Activated effector memory CD4-positive, alpha-beta T cell treated with Interleukin-2 at 50 U/mL for 16 hours (primary cell): ENCODE measurements at places on chromosomes 11 and 22.

DNA sequence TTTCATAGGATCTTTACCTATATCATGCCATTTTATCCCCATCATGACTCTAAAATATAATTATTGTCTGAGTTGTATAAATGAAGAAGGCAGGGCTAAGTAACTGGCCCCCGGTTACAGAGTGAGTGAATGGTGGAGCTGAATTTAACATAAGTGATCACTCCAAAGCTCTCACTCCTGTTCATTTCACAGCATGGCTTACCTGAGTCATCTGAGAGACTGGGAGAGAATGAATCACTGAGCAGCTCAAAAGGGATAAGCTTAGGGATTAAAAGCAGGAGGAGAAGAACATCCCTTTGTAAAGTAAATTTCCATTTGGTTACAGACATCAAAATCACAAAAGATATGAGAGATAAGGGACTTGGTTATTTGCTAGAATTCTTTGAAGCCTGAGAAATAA lies 294.0 kb upstream of the CTSC start:
- no peak for DNase-seq

- DNase-seq, result no peak
These were observed 1.7 kb upstream of the MUC5B start for GRCh38 chr11:1220941-1221721.

GRCh38 chr11:115522302-115522701 lies 18.1 kb upstream of the CADM1 start:
- DNase-seq, result no peak

DNA sequence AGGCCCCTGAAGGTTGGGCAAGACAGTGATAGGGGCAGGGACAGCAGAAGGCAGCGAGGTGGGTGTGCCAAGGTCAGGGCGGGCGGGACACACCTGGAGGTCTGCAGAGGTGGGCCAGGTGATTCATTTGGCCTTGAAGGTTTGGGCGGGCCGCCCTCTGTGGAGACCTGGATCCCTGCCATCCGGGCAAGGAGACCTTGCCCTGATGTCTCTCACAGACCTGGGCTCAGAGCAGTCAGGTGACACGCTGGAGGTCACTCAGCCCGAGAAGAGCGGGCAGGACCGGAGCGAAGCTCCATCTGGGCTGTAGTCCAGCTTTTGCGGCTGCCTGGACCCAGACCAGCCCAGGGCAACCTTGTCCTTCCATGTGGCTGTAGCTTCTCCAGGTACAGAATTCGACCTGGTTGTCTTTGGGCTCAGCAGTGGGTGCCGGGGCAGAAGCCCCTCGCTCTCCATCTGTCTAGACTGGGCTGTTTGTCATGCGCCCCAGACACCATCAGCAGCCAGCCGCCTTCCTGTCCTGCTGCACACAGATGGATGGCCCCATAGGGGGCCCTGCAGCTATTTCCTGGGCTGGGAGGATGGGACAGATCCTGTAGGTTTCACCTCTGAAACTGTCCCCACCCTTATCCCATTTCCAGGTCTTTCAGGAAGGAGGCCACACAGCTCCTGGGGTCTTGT lies 3.1 kb downstream of the MRGPRG start:
- DNase-seq, result no peak

- no peak for DNase-seq
These were observed 282.3 kb downstream of the TTC28 start for GRCh38 chr22:28397306-28397705.

- DNase-seq, result no peak
These were observed 9.7 kb upstream of the MALAT1 start for GRCh38 chr11:65489035-65489705.

GRCh38 chr11:102891736-102892135 lies 17.0 kb upstream of the MMP12 start:
- DNase-seq, result no peak

DNA sequence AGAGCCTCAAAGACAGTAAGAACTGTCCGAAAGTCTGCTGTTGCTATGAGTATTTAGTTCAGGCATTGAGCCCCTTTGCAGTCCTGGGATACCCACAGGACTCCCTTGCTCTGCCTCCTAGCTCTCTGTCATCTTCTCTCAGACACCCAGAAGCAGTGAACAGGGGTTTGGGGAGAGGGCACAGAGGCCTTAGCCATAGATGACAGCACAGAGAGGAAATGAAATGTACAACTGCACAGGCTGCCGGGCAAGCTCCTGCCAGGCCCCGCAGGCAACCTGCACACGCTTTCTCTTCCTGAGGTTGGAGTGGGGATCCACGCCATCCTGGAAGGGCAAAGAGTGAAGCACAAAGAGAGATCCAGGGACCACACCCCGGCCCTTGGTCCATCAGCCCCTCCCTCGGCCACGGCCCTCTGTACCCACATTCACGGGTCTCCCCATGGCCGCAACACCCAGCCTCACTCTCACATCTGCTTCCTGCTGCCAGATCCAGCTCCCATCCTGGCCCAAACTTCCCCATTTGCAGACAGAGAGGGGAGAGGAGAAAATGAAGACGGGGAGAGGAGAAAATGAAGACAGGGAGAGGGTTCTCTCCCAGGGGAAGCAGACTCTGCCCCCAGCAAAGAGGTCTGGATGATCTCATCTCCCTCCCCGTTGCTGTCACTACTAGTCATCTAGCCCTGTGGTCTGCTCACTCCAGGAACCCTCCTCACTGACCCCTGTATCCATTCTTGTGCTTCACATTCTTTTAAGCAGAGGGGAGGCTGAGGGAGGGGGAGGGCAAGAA lies 40.7 kb downstream of the CD6 start:
- DNase-seq, result no peak

- DNase-seq, result no peak
These were observed 13.3 kb downstream of the CLDN5 start for GRCh38 chr22:19510919-19511341.

DNA sequence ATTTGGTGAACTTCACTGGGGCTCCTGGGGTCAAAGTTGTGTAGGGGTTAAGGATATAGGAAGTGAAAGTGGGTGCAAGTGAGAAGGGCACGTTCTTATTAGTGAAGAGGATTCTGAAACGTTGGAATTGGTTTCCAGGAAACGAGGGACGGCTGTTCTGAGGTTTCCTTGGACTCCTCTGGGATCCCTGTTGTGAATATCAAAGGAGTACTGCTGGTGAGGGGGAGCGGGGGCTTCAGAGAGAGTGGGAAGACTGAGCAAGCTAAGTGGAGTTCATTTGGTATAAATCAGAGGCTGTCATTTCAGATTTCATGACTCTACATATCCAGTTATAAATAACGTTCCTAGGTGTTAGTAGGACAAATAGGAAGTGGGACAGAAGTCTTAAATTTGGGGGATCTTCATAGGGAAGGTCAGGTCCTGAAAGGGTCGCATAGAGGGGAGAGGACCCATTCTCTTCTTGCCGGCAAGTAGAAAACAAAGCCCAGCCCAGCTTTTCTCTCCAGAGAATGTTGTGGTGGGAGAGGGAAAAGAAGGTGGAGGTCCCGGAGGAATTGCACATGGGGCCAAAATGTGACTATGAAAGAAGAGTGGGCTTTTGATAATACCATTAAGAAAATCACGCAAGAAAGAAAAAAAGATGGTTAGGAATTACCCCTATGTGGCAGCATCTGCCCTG lies 1.1 kb upstream of the NELL1 start:
- DNase-seq, result no peak

GRCh38 chr11:17386331-17387084 lies 2.0 kb downstream of the KCNJ11 start:
- DNase-seq, result no peak

DNA sequence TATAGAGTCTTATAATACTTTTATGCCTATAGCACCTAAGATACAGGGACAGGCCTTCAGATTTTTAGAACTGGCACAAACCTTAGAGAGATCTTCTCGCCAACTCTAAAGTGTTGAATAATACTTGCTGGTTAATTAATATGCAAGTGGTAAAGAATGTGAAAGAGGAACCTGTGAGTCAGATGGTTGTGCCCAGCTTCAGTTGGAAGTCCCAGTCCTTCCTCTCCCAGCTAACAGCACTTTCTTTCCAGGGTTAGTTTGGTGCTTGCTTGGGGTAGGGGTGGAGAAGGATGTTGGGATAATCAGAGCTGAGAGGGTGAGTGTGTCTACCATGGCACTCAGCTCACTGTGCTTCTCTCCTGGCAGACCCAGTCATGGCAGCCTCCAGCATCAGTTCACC lies 4.9 kb upstream of the TMEM132A start:
- DNase-seq, result no peak

DNA sequence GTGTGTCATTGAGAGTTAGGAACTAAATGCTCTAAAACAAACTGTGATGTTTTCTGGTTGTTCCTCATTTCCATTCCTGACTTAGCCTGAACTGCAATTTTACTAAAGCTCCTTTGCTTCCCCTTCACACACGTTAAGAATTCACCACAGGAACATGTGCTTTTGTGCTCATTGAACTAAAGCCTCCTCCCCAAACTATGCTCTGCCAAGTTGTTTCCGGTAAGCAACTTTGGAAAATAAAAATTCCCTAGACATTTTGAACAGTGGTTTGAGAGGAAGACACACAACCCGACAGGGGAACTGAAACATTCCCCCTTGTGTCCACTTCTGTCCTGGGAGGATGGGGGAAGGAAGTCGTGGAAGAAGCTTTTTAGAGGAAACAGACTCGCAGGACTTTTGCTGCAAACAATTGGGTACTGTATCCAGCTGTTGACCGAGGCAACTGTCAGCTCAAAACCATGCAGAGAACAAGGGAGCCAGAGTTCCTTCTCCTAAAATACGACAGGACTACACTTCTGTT lies 66.9 kb downstream of the GAB2 start:
- no peak for DNase-seq

DNA sequence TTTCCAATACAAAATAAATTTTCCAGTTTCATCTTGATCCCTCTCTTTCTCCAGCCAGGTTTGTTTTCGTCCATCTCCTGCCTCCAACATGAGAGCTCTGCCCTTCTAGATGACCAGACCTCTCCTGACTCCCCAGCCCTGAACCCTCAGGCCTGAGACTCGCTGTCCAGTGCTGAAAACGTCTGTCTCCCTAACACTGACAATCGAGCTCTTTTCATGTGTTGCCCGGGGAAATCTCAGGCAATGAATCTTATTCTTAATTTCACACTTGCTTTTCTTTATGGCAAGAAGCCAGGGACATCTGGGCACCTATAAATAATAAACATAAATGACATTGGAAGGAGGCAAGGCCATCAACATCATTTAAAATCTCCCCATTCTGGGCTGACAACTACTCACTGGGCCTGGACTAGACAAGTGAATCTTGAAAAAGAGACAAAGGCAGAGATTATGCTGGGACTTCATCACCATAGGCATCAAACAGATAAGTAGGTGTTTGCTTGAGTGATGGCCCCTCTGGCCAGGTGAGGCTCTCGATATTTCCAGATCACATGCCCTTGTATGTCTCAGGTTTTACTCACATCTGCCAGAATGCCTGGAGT lies 274.5 kb upstream of the B3GAT1 start:
- no peak for DNase-seq

GRCh38 chr22:25518000-25518663 lies 46.3 kb upstream of the GRK3 start:
- no peak for DNase-seq

GRCh38 chr11:44949160-44950030 lies 1.3 kb downstream of the TP53I11 start:
- DNase-seq, result peak; percentile 25

- no peak for DNase-seq
These were observed 20.0 kb upstream of the RAB39A start for GRCh38 chr11:107908211-107908610.

DNA sequence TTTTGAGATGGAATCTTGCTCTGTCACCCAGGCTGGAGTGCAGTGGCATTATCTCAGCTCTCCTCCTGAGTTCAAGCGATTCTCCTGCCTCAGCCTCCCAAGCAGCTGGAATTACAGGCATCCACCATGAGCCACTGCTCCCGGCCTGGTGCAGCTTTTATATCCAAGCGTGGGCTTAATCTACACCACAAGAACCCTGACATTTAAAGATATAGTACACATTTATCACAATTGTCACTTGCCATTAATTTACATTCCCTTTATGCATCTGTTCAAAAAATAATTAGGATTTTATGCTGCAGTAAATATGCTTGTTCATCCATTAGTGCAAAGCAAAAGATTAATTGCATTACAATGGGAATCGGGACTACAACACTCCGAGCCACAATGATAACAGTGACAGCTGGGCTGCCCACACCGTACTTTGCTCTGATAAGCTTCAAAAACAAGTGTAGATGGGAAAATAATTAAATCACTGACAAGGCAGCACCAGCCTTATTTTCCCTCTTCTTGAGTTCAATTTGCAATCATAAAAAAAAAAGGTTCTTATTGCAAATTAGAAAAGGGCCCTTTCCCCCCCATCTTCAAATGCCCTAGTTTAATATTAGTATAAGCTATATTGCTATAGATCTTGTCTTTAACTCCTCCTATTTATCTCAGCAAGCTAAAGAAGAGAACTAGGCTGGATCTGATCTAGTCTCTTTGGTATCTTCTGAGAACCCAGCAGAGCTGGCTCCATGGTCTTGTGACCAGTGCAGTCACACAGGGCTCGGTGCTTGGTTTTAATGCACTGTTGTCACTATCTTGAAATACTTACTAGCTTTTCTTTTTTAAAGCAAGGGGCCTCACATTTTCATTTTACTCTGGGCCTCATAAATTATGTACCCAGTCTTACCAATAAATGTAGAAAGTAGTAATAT lies 206.2 kb upstream of the LRRC4C start:
- no peak for DNase-seq
